ENCODE measurements at places on chromosomes 1 and 21.

GRCh38 chr1:47598357-47598756 is 160.5 kb downstream of the FOXD2 start:
- DNase-seq = no peak

- no peak for DNase-seq
Measured at GRCh38 chr1:33348676-33349080, 27.8 kb upstream of the A3GALT2 start.

GRCh38 chr21:31877463-31877957 is 4.7 kb downstream of the HUNK start:
- DNase-seq = no peak

GRCh38 chr1:58528518-58528917 is 18.0 kb downstream of the OMA1 start:
- no peak for DNase-seq

DNA sequence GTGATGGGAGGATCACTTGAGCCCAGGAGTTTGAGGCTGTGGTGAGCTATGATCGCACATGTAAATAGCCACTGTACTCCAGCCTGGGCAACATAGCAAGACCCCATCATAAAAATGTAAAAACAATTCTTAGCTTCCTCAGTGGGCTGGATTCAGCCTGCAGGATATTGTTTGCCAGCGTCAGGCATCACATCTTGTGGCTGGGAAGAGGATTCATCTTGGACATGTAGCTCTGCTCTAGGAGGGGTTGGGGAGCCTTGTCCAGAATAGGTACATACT is 19.3 kb upstream of the ST3GAL3 start:
- DNase-seq = no peak

GRCh38 chr1:193747579-193747978 is 561.2 kb upstream of the B3GALT2 start:
- DNase-seq = no peak

DNA sequence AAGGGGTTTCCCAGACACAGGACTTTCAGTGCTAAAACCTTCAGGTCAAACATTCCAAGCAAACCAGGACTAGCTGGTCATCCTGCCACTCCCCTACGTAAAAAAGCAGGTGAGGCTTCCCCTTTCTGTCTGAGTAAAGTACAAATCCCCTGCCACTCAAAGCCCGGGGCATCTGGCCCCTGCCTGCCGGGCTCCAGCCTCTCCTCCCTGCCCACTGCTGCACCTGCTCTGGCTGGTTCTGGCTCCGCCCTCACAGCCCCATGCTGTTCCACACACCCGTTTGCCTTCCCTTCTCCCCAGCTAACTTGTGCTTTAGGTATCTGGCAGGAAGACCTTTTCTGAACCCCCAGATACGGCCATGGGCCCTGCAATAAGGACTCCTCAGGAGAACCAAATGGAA is 23.3 kb upstream of the S100A7 start:
- DNase-seq = no peak

GRCh38 chr1:219564109-219564508 is 48.8 kb downstream of the ZC3H11B start:
- DNase-seq = no peak

DNA sequence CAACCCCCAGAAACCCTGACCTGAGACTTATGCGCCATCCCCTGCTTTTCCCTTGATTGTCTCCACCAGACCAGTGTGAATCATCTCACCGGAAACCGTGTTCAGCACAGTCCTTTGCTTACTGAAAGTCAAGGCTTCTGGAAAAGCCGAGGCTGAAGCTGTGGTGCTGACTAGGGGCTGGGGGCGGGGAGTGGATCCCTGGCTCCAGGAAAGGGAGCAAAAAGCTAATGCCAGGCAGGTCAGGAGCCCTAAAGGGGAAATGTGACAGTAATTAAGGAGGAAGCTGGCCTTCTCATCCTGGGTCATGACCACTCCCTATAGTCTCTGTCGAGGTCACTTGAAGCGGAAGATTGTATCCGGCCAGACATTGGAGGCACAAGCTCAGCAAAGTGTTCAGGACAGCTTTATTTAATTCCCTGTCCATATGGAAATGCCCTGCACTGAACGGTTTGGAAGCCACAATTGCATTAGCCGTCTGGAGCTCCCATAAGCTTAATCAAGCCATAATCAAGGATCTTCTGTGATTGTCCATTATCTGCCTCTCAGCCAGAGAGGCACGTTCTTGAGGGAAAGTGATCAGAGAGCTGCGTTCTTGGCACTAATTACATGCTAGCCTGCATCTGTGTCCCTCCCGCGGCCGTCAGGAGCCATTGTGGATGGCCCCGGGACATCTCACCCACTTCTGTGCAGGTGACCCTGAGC is 403.6 kb downstream of the RRAGC start:
- no peak for DNase-seq

DNA sequence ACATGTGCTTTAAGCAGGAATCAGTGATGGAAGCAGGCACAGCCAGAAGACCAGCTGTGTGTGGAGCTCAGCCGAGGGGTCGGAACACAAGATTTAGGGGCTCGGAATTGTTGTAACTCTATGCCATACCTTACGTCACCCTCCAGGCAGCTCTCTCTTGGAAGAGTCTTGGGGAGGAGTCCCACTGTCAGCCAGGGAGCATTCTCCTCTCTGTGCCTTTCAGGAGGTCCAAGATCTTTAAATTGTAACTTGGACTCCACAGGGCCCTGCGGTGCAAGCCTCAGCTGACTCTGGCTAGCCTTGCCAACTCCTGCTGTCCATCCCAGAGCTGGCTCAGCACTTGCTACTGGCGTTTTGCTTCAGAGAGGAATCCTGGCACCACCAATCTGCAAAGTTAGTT is 26.4 kb upstream of the ROR1 start:
- no peak for DNase-seq

- DNase-seq = no peak
Measured at GRCh38 chr1:21510885-21511578, 1.8 kb downstream of the ALPL start.

- no peak for DNase-seq
Measured at GRCh38 chr1:227071895-227072587, 131.9 kb downstream of the COQ8A start.

- DNase-seq = no peak
Measured at GRCh38 chr1:40620150-40620549, 45.3 kb downstream of the RIMS3 start.

DNA sequence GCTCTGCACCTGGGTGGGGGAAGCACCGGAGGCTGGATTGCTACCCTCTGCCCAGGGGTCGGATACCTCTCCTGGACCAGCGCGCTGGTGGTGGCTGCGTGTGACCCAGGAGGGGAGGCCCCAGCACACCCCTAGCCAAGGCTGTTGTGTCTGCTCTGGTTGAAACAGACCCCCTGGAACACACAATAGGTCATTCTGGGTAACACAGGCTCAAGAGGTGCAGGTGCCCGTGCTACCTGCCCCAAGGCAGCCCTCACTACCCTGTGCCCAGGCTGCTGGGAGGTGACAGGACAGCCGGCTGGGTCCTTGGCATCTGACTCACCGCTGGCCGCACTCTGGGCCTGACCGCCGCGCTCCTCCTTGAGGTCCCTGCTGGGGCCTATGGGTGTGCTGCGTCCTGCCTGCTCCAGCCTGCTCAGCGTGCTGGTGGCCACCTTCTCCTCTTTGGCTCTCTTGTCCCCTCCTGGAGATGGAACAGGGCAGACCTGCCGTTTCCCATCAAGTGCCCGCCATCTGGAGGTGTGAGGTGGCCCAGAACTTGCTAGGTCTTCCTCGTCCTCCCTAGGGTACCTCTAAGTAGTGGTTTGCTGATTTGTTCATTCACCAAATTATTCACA is 30.0 kb downstream of the ZBTB17 start:
- no peak for DNase-seq

DNA sequence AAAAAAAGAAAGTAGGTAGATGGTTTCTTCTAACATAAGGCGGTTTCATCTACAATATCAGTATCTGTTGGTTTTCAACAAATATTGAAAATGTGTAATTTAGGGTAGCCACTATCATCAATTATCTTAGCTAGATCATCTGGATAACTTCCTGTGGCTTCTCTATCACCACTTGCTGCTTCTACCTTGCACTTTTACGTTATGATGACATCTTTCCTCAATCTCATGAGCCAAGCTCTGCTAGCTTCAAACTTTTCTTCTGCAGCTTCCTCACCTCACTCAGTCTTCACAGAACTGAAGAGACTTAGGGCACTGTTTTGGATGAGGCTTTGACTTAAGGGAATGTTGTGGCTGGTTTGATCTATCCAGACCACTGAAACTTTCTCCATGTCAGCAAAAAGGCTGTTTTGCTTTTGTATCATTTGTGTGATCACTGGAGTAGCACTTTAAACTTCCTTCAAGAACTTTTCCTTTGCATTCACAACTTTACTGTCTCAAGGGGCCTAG is 144.9 kb upstream of the HP1BP3 start:
- no peak for DNase-seq

- DNase-seq = no peak
Measured at GRCh38 chr1:203662360-203662759, 35.7 kb downstream of the ATP2B4 start.

DNA sequence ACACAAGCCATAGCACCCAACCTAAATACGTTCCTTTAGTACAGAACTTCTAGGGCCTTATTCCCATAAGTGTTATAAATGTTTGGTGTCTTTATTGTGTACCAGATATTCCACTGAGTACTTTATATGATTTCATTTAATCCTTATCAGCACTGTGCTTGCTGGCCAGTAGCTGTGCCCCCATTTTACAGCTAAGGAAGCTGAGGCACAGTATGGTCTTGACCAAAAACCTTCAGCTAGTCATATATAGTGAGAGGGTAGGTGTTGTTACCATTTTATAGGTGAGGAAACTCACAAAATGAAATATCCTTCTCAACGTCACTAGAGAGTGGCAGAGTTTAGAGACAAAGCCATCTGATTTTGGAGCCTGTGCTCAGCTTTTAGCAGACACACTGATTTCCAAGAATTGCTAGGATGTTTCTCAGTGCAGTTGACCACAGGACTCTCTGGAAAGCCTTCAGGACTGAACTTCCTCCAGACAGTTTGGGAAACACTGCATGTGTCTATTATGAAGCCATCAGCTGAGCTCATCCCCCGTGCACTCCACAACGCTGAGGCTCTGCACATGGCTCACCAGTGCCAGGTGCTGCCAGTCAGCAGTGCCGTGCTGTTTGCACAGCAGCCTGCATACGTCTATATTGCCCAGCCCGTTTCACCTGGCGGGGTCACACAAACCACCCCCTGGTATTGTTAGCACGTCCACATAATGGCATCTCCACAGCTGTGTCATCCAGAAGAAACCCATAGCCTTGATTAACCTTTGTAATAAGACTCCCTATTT is 15.4 kb downstream of the NPPA start:
- DNase-seq = no peak

DNA sequence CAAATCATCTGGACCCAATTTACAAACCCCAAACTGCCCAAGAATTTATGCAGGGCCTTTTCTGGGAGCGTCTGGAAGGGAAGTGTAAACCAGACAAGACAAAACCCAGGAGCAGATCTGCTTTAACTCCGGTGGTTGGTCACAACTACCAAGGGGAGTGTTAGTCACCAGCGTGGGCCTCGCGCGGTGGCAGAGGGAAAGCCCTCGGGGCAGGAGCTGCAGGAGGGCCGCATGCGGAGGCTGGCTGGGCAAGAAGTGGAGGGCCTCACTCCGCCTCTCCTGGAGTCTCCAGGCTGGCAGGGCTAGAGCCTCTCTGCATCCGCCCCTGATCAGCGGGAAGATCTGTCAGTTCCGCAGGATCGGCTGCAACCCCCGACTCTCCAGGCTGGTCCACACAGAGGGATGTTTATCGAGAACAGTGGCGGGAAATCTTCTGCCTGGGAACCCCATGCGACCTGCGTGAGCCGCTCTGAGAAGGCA is 2.0 kb downstream of the COL24A1 start:
- no peak for DNase-seq

DNA sequence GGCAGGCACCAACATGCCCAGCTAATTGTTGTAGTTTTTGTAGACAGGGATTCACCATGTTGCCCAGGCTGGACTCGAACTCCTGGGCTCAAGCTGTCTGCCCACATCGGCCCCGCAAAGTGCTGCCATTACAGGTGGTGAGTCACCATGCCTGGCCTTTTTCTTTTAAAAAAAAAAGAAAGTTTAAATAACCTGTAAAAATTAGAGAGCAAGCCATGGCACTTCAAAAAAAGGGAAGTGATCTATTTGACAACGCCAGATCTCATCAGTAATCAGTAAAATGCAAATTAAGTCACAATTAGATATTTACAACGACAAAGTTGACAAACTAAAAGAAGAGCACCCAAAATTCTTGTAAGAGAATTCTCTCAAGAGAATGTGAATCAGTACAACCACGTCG is 2.9 kb upstream of the RBBP5 start:
- DNase-seq = no peak

DNA sequence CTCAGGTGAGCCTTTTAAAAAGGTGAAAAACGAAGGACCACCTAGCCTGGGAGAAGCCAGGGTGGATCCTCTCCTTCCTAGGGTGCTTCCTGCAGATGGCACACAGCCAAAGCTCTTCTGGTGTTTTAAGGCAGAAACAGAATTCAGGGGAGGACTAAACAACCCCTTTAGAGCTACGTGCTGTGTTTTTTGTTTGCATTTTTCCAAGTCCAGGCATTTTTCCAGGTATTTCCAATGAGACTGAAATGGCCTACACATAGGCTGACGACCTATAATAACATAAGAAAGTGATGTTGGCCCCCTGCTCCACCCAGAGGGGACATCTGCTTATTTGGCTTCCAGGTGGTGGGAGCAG is 83.8 kb downstream of the CAPZB start:
- no peak for DNase-seq

GRCh38 chr1:45545019-45545493 is 5.6 kb upstream of the AKR1A1 start:
- no peak for DNase-seq

DNA sequence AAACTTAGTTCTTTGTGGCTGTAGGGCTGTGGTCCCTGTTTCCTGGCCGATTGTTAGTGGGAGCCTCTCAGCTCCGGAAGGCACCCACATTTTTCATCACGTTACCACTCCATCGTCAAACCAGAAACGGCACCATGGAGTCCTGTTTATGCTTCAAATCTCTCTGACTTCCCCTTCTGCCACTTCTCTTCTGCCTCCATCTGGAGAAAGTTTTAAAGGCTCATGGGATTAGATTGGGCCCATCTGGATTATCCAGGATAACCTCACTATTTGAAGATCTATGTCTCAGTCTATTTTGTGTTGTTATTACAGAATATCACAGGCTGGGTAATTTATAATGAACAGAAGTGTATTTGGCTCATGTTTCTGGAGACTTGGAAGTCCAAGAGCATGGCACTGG is 19.3 kb upstream of the IL22RA1 start:
- DNase-seq = no peak

DNA sequence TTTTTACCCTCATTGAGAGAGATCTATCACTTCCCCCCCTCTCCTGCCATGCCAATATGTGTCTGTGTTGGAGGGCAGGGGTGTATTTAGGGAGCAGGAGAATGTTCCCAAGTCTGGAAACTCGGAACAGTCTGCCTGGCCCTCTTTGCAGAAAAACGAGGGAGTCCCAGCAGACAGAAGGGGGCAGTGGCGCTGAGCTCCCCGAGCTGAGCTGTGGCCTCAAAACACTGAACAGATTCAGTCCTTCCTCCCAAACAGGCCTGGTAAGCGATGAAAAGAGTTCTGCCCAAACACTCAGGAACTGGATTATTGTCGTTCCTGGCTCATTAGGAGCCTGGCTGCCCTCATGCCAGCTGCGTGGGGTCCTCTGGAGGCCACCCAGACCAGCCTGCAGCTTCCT is 981 bp downstream of the CLDN14 start:
- no peak for DNase-seq
